ENCODE measurements at places on chromosomes 7 and 10.

- no peak for DNase-seq
These were observed 211.2 kb downstream of the SEMA3D start for GRCh38 chr7:84975586-84976185.

DNA sequence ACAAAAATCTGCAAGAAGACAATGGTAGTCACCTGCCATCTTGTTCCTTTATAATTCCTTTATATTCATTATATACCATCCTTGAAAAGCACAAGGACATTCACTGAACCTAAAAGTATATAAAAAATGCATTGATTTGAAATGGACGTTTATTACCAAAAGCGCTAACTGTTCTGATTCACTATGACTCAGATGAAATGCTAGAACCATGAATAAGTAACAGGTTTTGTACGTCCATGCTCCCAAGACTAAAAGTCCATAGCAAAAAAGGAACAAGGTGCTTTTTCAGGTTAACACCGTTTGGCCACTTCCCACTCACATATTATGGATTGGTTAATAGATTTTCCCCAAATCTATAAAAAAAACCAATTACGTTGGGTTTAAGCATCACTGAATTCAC, 109.4 kb downstream of the PPP1R17 start:
- DNase-seq: no peak

DNA sequence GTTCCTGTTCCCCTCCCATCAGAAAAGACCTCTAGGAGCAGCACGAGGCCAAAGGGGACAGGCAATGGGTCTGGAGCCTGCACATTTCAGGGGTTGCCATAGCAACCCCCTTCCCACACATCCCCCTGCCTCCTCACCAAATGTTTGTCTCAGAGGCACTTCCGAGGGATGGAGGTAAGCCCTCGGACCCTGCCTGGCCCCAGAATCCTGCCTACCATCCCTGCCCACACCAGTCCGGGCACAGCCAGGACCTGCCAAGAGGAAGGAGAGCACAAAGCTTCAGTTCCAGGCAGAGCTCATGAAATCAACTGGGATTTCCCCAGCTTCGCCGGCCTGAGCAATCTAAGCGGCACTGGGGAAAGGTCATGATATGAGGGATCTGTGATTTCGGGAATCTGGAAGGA, 175.0 kb upstream of the PLXNA4 start:
- no peak for DNase-seq

DNA sequence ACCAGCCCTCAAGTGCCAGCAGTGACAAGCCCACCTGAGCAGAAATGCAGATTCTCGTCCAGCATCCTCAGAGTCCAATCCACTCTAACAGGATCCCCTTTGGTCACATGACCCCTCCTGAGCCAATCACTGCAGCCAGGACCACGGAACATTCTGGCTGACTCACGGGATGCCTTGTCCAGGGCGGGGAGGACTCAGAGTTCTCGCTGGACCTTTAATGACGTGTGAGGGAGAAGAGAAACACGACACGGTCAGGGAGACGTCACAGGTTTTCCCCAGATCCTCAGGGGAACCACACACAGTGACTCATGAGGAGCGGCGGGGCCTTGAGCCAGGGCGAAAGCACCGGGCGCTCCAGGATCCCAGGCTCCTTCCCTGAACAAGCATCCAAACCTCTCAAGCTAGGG, 155.7 kb downstream of the PTPRN2 start:
- no peak for DNase-seq

DNA sequence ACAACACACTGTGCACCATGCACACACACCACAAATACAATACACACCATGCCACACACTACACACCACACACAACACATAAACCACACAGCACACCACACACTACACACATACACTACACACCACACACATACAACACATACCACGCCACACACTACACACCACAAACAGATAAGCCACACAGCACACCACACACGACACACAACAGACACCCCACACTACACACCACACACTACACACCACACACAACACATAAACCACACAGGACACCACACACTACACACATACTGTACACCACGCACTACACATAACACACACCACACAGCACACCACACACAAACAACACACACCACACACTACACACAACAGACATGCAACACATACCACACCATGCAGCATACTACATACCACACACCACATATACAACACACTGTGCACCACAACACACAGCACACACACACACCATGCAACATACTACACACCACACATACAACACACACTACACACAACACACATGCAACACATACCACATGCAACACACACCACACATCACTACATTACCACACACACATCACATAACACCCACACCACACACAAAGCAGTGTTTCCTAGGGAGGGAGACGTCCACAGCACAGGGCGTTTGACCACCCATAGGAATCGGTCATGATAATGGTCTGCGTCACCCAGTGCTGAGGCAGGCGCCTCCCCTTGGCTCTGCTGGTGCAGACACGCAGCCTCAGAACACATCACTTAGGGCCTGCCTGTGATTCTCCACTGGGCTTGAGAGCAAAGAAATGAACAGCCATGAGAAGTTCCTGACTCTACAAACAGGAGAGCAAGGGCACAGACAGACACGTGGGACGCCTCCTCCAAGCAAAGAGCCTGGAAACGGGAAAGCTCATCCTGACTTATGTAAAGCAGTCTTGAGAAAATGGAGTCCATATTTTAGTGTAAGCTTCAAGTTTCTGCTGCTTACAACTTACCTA, 458.3 kb downstream of the PTPRN2 start:
- DNase-seq: no peak

GRCh38 chr7:42125321-42125720, 111.7 kb downstream of the GLI3 start:
- no peak for DNase-seq

- no peak for DNase-seq
These were observed 35.9 kb downstream of the DENND2A start for GRCh38 chr7:140604760-140605159.

- no peak for DNase-seq
These were observed 99.8 kb downstream of the WDR37 start for GRCh38 chr10:1155791-1156615.

- DNase-seq: no peak
These were observed 299.9 kb downstream of the C7orf25 start for GRCh38 chr7:42611961-42612360.

DNA sequence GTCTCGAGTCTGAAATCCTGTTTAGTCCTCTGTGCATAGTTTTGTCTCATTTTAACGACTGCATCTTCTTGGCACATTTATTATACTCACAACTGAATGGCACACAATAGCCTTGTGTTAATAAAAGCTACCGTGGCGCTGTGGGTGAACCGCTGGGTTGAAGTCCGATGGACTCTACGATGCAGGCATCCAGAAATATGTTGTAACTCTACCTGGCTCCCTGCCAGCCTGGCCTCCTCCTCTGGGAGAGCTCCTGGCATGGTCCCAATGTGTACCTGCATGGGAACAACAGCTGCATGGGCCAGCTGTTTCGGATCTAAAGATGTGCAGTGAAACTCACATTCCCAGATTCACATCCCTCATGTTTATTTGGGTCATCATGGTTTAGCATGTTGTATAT, 3.7 kb upstream of the DPYSL4 start:
- no peak for DNase-seq

- no peak for DNase-seq
These were observed 37.6 kb downstream of the ANK3 start for GRCh38 chr10:60352105-60352504.

GRCh38 chr7:118059209-118059608, 124.8 kb upstream of the LSM8 start:
- no peak for DNase-seq

DNA sequence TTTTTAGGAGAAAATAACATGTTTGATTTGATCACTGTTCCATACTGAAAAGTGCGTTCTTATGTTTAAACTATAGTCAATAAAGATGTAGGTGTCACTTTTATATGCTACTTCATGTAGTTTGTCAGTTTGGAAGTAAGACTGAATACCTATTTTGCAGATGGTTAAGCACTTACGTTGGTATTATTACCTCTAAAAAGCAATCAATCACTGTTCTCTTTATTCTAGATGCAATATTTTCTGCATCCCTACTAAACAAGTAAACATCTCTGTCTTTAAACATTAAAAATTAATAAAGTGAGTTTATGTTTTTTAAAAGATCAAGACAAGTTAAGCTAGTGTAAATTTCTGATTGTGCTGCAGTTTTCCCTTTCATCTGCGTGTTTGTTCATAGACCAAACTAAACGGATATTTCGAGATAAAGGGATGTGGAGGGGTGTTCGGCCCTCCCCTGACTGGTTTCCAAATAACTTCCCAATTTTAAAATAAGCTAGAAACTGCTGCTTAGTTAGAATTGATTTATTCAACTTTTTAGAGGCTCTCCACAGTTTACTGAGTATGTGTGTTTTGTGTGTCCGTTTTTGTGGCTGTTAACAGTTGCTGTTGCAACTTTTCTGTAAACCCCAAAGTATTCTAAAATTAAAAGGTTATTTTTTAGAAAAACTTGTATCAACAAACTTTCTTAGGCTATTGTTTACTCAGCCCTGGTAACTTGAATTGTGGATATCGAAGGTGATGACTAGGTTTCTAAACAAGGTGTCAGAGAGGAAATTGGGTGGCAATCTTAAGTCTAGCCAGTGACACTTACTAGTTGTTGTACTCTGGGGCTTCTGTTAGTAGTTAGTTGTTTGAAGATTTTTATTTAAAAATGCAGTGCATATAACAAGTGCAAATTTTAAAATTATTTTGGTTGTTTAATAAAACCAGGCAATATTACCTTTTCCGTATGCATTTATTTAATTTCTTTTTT, 974 bp downstream of the KIF11 start:
- DNase-seq: no peak

- DNase-seq: no peak
These were observed 284.3 kb downstream of the TCERG1L start for GRCh38 chr10:131027256-131027655.

DNA sequence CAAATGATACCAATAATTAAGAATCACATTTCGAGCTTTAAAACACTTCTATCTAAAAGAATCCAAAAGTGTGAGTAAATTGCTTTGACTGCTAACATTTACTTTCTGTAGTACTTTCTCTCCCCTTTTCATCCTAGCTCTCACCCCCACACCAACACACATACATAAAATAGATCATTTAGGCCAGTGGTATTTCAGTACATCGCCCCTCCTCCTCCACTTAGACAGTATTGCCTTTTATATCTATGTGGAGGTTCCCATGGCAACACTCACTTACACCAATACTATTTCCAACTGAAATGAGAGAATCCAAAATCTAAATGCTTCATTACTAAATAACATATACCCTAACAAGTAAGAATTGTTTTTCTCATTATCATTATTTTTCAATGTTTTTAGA, 58.9 kb downstream of the HIBADH start:
- no peak for DNase-seq

- DNase-seq: peak; percentile 33
These were observed 145.3 kb upstream of the PRSS1 start for GRCh38 chr7:142603870-142604448.

- no peak for DNase-seq
These were observed 51.7 kb upstream of the COBL start for GRCh38 chr7:51368334-51368733.

- no peak for DNase-seq
These were observed 97.4 kb upstream of the BMPER start for GRCh38 chr7:33807779-33808482.

DNA sequence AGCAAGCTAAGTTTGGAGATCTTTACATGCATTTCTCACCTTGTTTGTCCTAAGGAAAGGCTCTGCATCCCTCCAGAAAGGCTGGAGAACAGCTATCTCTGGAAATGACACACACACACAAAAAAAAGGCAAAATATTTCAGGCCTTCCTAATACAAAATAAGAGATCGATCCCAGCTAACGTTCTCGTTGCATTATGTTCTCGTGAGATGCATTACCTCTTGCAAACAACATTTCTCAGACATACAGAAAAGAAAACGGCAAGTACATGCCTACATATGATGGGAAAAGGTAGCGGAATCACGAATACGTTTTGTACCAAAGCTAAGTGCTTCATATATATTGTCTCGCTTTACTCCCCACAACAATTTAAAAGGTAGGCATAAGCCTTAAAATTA, 488 bp downstream of the MTERF1 start:
- no peak for DNase-seq

- DNase-seq: no peak
These were observed at the start of gene LRMDA for GRCh38 chr10:75431180-75432111. LRMDA (plus strand) TSS chr10:75431624.

DNA sequence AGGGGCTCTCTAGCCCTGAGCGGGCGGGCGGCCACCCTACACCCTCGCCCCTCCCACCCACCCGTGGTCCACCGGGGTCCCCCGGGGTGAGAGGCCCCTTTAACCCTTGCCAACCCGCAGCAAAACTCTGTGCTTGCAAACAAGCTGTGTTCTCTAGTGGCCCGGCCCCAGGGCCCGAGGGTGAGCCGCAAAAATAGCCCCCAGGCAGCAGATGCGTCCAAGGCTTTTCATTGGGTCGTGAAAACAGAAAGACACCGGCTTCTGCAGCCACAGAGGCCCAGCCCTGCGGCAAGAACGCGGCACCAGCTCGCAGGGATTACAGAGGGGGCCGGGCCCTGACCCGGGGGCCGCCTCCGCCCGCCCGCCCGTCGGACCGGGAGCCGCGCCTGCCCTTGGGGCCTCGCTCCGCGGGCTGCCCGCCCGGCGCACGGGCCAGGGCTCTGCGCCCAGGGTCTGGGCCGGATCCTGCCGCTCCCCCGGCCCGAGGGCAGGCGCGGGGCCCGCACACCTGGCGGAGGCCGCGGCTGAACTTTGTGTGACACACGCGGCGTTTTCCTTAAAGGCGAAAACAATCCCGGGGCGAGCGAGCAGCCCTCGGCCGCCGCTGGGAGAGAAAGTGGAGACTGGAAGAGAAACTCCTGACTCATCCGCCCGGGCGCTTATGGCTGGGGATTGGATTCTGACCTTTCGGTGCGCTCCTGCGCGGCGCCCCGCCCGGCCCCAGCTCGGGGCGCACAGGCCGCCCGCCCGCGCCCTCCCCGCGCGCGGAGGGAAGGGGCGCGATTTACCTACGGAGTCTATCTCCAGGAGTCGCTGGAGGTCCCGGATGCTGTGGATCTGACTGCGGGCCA, 2.8 kb downstream of the PDGFA start:
- no peak for DNase-seq

DNA sequence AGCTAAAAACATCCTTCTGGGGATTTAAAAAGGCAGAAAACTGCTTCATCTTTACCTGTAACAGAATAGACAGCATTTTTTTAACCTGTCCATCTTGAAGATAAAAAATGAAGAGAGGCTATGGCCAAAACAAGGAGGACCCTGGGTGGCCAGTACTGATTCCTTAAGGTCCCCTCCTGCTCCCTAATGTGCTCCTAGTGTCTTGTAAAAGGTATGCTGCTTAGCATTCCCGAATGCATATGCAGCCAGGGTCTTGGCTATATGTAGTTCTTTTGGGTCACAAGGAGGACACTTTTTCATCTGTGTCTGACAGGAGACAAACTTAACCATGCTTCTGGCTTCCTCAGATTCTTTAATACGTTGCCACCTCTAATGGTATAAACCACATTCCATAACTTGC, 93.9 kb upstream of the SLC13A1 start:
- DNase-seq: no peak

DNA sequence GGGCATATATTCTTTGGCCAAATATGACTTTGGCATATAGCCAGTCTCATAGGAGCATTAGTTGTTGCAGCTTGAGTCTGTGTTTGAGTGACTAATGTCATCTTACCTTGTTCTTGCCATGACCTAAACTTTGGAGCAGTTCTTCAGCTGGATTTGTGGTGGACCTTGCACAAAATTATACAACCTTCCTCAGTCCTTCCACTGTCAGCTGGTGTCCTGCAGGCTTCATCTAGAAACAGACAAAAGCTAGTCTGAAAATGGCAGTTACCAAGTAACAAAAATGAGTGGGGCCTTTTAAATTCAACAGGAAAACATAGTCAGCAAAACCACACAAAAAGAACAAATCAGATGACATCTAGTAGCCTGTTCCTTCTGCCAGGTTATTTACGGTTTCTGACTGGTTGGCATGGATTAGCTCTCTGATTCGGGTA, 59.5 kb upstream of the HECTD2 start:
- no peak for DNase-seq
